ENCODE measurements at places on chromosomes 2 and 18.

- no peak for DNase-seq
These were observed 154.2 kb downstream of the ATAD2B start for GRCh38 chr2:23772684-23773083.

DNA sequence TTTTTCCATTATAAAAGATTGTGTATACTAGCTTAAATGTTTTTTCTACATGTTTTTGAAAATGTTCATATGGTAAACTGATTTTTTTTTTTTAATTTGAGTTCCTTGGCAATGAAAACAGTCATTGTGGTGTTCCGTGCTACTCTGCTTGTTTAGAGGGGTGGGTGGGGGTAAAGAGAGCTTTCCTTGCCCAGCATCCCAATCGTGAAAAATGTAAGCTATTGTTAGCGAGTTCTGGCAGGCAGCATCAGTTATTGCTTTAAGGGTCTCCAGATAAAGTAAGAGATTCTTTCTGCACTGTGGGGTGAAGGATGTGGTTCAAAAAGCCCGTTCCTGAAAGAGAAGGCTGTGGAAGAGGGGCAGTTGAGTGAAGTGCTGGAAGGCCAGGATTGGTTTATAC, 118.4 kb downstream of the TANC1 start:
- no peak for DNase-seq

- DNase-seq = no peak
These were observed 25.4 kb upstream of the ST3GAL5 start for GRCh38 chr2:85913884-85914881.

DNA sequence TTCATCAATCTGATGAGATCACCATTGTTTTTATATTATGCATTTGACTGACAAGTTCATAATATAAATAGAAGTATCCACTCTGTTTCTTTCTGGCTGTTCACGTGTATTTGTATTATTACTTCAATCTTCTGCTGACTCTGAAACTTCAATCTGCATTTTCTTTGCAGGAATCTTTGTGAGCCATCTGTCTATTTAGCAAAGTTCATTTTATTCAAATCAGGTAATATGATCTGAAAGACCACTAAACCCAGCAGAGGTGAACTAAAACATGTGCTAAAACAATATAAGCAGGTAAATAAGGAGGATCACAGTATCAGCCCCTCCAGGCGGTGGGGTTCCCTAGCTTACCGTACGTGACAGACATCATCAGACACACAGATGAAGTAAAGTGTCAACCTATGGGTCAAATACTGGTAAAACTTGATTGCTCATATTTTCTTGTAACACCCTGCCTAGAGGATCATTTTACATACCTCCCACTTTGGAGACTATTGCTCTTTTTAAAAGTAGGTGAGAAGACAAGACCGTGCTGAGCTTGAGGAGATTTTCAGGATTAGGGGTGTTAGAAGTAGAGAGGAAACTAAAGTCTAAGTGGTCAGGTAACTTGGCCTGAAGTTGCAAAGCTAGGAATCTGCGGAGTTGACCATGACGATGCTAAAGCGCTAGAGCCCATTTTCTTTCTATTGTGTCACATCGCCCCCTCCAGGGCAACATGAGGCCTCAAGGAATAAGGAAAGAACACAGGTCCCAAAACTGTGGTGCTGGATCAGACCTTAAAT, 9.0 kb downstream of the DTNB start:
- DNase-seq = no peak

- no peak for DNase-seq
These were observed 1.2 kb downstream of the ERMN start for GRCh38 chr2:157324331-157324843.

- no peak for DNase-seq
These were observed 67.4 kb downstream of the UBE2E3 start for GRCh38 chr2:181047829-181048228.

- DNase-seq = no peak
These were observed 56.4 kb downstream of the ARHGEF4 start for GRCh38 chr2:130892793-130893785.

- DNase-seq = no peak
These were observed 77.4 kb downstream of the SLC4A3 start for GRCh38 chr2:219704878-219705277.

- no peak for DNase-seq
These were observed 12.8 kb downstream of the TSN start for GRCh38 chr2:121768143-121768755.

- no peak for DNase-seq
These were observed 76.3 kb downstream of the HNMT start for GRCh38 chr2:138040616-138041015.

DNA sequence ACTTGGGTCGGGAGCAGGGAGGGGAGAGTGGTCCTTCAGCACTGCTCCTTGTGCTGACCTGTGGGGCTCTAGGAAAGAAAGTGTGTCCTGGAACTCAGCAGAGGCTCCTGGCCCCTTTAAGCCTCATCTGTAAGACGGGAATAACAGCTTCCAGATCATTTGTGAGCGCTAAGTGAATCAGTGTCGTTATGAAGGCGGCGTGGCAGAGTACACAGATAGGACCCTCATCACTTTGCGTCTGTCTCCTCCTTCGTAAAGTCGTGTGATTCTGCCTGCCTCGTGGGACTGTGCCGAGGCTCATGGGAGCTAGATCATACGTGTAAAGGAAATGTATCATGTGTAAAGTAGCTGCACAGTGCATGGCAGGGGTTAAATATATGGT, 18.6 kb downstream of the COLEC11 start:
- DNase-seq = no peak

DNA sequence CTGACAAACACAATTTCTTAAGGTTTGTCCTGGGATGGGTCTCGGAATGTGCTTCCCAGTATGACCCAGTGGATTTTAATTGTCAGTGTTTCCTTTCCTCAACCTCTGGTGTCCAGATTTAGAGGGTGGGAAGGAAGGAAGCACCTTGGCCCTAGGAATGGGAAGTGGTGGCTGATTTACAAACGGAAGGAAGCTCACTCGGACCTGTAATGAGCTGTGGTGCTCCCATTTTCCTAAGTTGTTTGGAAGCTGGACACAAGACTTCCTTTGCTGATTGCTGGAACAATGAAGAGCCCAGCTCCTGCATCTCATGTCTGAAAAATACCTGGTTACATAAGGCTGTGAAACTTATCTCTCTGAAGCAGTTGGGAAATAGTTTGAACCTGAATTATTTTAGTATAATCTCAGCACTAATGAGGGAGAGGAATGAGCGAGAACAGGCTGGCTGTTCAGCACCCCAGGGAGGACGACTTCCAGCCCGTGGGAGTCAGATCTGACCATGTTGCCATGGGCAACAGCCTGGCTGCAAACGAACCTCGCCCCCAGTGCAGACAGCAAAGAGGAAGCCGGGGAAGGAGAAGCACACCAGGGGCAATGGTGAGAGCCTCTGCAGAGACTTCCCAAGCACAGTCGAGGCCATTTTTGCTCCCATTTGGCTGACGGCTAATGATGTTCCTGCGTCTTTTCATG, 74.4 kb upstream of the ASB18 start:
- no peak for DNase-seq

DNA sequence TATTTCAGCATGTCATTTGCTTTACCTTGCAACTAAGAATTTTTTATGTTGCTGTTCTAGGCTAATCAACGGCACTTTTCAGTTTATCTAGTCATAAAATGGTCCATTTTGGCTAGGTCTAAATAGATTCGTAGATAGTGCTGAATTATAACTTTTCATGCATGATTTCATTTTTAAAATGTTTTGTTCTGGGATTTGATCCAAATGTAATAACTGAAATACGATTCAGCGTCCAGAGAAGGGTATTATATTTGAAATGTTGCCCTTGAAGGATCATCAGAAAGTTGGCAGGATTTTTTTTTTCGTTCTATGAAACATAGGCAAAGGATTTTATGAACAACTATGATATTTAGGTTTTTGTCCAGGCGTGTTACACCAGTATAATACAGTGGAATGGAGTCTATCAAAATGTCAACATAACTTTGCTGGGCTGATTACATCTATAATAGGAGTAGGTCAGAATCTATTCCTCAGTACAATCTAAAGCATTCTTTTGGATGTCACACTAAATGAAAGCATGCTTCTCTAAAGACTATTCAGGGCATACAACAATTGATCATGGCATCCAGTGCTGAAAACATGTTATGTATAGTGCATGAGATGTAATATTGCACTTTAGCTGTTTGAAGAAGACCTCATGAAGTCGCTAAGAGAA, 24.8 kb downstream of the TTC27 start:
- DNase-seq = no peak

DNA sequence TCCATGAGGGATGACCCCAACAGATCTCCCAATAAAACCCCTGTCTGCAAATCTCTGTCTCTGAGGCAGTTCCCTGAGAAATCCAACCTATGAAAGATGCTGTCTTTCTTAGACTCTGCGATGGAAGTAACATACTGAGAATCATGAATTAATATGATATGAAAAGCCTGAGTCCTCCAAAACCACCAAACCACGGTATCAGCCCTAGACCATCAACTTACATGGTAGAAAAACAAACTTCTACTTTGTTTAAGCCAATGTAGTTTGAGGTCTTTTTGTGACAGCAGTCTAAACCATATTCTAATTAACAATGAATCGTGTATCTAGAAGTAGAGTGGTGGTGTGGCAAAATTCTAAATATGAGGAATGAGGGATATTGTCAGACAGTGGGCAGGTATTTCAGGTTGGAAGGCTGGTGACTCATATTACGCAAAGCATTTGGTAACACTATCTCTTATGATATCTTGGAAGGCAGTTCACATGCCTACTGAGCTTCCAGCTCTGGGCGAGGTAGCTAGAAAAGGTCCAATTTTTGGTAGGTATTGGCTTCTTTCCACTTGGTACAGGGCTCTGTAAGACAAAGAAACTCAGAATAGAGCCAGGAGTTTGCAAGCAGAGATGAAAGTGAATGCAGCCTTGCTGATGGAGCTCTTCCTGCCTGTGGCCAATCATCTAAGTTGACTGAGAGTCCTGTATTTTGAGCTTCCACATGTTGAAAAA, 215.8 kb downstream of the ZFP36L2 start:
- no peak for DNase-seq

DNA sequence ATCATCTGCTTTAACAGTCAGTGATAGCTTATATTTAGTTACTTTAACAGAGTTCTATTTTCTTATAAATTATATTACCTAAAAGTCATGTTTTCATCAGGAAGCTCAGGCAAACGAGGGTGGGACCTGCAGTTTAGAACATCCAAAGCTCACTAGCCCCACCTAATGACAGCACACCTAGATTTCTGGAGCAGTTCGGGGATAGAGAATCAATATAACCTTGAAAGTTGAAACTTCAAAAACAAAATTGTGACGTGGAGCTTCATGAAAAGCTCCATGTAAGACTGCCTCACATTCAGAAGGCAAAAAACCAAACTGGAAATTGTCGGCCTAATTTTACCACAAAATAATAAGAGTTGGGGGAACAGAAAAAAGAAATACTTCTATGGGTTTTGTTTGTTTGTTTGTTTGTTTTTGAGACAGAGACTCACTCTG, 185.9 kb upstream of the CCDC150 start:
- DNase-seq = no peak

Measured in GM18507 (cell line).